ENCODE measurements at places on chromosomes 6 and 20.
A peak's percentile ranks its signal among the peaks of the same experiment; 100 is the strongest.

GRCh38 chr6:142676027-142676443 lies 268.9 kb downstream of the HIVEP2 start:
- ATAC-seq: peak; percentile 35

- no peak for ATAC-seq
These were observed 70.1 kb upstream of the IYD start for GRCh38 chr6:150298676-150299075.

DNA sequence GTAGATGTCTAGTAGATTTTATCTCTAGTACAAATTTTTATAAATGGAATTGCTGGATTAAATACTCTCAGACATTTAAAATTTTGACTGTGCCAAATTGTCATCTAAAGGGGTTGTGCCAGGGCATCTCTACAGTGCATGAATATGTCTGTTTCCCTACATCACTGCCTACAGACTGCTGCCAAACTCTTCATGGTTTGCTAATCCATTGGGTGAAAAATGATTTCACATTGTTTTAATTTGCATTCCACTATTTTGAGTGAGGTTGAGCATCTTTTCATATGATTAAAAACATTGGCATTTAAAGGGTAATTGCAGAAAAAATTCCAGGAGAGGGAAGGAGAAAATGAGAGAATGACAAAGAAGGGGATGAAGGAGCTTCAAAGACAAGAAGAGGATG lies 267.7 kb upstream of the RNF24 start:
- ATAC-seq: no peak

DNA sequence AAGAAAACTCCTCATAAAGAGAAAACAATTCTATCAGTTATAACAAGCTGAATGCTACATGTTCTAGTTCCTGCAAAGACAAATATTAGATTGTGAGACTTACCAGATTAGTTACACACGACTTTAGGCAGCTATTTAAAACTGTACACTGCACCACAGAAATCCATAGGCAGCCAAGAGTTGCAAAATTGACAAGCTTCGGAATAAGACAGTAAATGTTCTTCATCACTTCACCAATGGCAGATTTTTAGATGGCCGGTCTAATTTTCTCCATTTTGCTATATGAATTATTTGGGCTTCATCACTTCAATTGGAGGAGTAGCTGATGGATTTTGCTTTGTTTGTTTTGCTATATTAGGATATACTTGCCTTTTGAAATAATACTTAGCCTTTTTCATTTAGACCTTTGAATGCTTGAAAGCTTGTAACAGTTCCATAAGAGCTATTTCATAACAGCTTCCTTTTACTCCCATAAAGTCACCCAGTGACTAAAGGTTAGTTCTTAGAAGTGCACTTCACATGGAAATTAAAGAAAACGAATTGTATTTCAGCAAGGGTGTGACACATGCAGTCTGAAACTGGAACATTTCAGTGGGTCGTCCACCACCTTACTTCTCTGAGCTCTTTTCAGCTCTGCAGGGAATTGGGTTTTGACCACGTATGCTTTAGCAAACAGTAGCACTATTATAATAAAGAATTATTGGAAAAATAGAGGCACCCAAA lies at the start of gene ROS1:
Gene ROS1, minus strand, starts transcription at position 512 of the 723 bp plus-strand sequence. Its CDS starts 286 bp downstream, at position 226.
- ATAC-seq: peak; percentile 38

Data from SK-N-SH treated with all-trans-retinoic acid at 6 μM for 48 hours (cell line).